ENCODE measurements at places on chromosomes 4 and X. TPM values are rescaled to one million over a fixed set of nuclear protein-coding genes. Genes with fewer than 3 reads are reported as not detected.
A peak's percentile ranks its signal among the peaks of the same experiment; 100 is the strongest.

DNA sequence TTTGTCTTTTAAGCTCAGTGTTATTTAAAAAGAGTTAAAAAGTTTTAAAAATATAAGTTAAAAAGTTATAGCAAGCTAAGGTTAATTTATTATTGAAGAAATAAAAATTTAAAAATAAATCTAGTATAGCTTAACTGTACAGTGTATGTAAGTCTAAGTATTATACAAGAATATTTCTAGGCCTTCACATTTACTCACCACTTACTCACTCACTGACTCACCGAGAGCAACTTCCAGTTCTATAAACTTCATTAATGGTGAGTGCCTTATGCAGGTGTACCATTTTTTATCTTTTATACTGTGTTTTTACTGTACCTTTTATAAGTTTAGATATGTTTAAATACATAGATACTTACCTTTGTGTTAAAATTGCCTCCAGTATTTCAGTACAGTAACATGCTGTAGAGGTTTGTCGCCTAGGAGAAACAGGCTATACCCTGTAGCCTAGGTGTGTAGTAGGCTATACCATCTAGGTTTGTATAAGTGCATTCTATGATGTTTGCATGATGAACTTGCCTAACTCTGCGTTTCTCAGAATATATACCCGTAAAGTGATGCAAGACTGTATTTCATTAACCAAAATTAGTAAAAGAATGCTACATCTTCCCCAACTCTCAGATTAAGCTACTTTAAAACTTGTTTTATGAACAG, 202.9 kb downstream of the CFAP299 start:
- DNase-seq = no peak

DNA sequence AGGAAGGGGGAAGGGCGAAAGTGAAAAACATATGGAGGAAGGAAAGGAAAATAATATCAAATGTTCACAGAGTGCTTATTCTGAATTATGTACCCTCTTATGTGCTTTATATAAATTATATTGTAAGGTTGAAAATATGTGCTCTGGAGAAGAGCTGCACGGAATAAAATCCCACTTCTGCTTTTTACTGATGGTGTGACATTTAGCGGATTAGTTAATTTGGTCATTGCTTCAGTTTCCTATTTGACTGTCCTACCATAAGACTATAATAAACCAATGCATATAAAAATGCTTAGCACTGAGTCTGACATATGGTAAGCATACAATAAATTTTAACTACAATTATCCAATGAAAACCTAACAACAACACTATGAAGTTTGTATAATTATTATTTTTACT, 86.2 kb downstream of the NPFFR2 start:
- DNase-seq = no peak

- no peak for DNase-seq
Observed at GRCh38 chrX:118498351-118498750, 2.7 kb downstream of the DOCK11 start.

DNA sequence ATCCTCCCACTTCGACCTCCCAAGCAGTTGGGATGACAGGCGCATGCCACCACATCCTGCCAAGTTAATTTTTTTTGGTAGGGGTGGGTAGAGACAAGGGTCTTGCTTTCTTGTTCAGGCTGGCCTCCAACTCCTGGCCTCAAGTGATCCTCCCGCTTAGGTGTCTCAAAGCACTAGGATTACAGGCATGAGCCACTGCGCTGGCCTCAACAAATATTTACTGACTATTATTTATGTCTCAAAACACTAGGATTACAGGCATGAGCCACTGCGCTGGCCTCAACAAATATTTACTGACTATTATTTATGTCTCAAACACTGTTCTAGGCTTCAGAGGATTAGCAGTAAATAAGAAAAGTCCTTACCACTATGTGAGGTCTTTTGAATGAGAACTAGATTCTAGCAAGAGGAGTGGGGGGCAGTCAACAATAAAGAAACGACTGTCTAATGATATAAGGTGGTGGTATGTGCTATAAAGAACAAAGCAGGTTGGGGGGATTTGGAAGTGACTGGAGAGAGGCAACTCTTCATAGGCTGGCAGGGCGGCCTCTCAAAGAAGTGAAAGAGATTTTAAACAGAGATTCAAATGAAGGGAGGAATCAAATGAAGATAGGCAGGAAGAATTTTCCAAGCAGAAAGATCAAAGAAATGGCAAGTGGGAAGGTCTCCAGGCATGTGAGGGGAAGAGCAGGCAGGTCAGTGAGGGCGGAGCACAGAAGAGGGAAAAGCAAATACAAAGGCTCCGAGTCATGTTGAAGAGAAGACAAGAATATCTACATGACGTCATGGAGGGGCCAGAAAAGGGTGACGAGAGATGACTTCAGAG, 12.7 kb upstream of the ACSL1 start:
- DNase-seq = no peak

GRCh38 chr4:94931626-94932025, 173.9 kb downstream of the BMPR1B start:
- DNase-seq = no peak

DNA sequence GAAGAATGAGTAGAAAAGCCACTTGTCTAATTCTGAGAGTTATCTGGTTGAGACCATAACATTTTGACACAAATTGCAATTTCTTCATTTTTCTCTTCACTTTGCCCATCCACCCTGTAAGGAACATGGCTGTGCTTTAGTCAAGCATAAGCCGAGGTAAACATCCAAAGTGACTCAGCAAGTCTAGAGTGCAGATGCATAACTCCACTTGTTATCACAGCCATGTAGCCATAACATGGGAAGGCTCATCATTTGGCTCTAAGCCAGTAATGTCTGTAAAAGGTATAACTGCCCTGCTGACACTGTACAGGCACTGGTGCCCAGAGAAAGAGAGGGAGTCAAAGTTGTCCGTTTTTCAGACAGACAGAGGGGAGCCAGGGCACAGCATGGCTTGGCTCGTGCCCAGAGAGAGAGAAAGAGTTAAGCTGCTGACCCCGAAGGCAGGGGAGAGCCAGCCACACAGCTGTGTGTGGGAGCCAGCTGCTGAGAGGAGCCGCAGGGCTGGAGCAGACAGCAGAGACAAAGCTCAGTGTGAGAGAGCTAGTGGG, 76.9 kb upstream of the EXOC1L start:
- DNase-seq = no peak

DNA sequence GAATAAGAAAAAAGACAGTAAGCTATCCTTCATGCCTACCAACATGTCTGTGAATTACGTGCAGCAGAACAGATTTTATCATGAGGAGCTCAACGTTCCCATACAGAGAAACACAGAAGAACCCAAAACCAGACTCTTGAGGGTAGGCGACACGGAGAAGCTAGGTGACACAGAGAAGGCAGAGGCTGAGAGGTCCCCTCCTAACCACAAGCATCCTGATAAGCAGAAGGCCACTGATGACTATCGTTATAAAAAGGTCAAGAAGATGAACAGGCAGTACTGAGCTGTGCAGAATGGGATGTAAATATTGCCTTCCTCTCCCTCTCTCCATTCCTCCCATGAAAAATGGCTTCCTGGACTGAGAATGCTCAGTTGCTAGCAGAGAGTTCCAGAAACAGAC, 350.2 kb upstream of the BOD1L1 start:
- DNase-seq = no peak

GRCh38 chr4:140059159-140059558, 94.8 kb downstream of the MAML3 start:
- no peak for DNase-seq

- peak; percentile 8 for DNase-seq
Observed at GRCh38 chr4:124386163-124386562, 326.4 kb downstream of the ANKRD50 start.

DNA sequence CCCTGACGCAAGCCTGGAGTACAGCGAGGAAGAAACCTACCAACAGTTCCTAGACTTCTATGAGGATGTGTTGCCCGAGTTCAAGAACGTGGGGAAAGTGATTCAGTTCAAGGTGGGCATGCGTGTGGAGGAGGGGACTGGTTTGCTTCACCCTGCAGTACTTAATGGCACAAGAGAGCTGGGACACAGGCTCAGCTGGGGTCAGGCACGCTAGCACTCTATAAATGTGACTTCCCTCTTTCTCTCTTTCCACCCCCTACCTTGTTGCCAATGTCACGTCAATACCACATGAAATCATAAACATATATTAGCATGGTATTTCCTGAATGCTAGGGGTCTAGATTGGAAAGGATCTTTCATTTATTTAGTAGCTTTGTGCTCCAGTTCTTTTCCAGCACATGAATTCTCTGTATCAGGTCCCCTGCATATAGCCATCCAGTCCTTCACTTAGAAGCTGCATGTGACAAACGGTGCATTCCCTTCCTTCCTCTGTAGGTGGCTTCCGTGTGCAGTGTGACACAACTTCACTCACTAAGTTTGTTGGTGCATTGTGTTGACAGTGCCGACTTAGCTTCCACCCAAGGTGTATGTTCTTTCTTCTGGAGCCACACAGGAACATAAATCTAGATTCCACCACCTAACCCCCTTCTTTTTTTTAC, 25.6 kb downstream of the ZRSR2 start:
- DNase-seq = no peak

DNA sequence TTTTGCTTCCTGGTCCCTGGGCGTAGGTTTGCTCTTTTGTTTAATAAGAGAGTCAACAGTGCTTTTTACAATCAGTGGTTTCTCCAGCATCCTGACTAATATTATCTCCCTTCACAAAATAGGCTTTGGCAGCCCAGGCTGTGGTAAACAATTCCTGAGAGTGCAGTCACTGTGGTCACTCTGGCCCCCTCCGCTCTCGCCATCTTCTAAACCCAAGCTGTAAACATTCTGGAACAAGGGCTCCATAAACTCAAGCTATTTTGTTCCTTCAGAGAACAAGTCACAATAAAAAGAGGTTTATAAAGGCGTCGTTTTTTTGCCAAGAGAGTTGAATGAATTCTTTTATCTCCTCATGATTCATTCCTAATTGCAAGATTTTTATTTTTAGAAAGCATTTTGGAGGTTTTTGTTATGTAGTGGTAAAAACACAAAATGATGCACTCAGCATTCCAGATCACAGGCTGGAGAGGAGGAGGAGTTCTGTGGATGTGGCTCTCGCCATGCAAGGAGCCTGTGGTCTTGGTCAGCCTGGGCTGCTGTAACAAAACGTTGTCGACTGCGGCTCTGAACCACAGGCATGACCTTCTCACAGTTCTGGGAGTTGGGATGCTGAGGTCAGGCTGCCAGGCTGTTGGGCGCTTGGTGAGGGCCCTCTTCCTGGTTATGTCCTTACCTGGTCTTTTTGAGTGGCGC, 486.4 kb upstream of the FAT1 start:
- DNase-seq = no peak

- no peak for DNase-seq
Observed at GRCh38 chr4:57249083-57249482, 138.9 kb upstream of the IGFBP7 start.

The PROM1 gene
- 49.1 TPM for polyA plus RNA-seq

The NXF3 gene
- not detected for polyA plus RNA-seq

The CLNK gene
- 0.58 TPM for polyA plus RNA-seq

The HTR2C gene
- polyA plus RNA-seq = 0.51 TPM

The IQSEC2 gene
- 21.1 TPM for polyA plus RNA-seq

The NLRP2B gene
- 0.06 TPM for polyA plus RNA-seq

Data from renal cortex interstitium (tissue), 15 donors.